ENCODE measurements at places on chromosomes 11 and 22.

- DNase-seq: no peak
Observed at GRCh38 chr11:68683536-68684384, 584 bp upstream of the GAL start.

DNA sequence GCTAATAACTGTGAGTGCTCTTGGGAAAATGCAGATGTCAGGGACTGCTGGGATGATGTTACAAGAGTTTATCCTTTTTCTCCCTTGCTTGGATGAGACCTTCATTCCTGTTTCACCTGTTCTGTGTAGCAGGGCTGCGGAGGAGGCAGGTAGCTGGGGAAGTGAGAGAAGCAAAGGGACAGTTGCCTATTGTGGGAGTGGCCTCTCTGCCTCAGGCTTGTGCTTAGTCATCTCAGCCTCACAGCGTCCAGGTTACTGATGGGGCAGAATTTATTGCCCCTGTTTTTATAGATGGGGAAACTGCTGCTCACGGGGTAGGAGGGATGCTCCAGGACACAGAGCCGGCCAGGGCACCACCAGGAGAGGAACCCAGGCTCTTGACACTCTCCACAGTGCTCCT, 1.7 kb downstream of the STX3 start:
- no peak for DNase-seq

- no peak for DNase-seq
Observed at GRCh38 chr22:24049211-24049610, 38.1 kb downstream of the CABIN1 start.

DNA sequence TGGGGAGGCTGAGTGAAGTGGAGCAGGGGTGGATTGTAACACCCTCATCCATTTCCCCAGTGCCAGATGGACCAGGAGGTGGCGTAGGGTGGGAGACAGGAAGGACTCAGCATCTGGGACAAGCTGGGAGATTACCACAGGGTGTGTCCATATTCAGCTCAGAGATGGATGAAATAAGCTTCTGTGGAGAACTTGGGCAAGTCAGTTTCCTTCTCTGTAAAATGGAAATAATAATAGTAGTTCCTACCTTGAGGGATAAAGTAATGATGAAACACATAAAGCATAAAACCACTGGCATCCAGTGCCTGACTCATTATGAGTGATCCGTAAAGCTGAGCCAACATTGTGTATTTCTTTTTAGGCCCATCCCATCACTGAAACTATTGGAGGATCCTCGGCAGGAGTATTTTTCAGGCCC, 607 bp upstream of the ROBO4 start:
- DNase-seq: no peak

DNA sequence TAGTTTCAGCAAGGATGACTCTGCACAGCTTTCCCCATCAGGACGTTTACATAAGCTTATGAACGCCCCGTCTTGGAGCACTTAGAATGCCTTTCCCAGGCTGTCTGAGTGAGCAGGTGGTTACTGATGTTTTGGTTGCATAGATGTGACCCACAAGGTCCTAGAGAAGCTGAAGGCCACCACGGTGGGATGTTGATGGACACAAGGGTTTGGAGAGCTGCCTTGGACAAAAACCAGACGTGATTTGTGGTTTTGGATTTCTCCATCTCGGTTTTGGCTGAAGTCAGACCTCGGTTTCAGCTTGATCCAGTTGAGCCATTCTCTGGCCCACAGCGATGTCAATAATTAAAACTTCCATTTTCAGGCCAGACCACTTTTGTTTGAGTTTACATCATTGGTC, 151.9 kb downstream of the LDLRAD3 start:
- DNase-seq: no peak

DNA sequence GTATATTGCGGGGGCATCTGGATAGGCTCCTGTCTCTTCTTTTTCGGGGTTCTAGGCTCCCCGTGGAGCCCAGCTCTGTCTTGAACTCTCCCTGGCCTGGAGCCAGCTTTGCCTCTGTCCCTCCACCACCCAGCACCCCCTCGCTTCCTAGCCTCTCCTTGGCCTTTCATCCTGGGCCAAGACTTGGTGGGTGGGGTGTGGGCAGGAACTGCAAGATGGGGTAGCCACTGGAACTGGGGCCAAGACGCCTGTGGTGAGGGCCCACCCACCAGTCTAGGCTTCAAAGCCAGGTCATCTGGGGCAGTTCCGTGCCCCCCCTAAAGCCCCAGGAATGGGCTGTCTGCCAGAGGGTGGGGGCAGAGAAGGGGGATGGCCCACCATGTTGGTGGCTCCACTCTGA, 1.7 kb upstream of the CRYBB1 start:
- no peak for DNase-seq

GRCh38 chr11:133898031-133898769, 52.9 kb upstream of the SPATA19 start:
- DNase-seq: no peak

DNA sequence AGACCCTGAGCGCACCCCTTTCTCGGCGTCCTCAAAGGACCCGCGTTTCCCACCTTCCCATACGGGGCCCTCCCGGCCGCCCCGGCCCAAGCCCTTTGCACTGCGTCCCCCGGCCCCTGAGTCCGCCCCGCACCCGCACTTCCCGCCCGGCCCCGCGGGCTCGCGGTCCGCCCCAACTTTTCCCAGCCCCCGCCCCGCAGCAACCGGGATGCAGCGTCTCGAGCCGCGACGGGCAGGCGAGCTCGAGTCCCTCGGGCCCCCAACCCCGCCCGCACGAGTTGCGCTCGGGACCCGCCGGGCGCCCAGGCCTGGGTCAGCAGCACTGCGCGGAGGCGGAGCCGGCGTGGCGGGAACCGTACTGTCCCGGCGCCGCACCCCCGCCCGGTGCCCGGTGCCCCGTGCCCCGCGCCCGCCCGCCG, 371 bp downstream of the SMCO4 start:
- DNase-seq: no peak

- DNase-seq: no peak
Observed at GRCh38 chr11:64007629-64008282, 21.5 kb downstream of the OTUB1 start.

GRCh38 chr11:32188785-32189184, 97.9 kb downstream of the RCN1 start:
- no peak for DNase-seq

GRCh38 chr11:83823461-83824025, 537.4 kb upstream of the CCDC90B start:
- DNase-seq: no peak

DNA sequence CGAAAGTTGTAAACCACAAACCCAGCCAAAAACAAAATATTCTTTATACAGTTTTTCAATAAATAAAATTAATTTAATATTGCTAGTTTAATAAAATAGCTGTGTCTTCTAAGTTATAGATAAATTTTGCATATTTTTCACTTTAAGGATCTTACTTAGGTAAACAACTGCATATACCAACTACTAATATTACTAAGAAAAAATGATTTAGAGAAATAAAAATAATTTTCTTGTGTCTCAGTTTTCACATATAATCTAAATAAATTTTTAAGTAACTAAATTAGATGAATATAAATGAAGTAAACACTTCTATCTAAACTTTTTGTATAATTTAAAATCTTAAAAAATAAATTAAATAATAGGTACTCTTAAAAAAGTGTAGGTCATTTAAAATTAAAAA, 67.1 kb upstream of the TOP3B start:
- no peak for DNase-seq

DNA sequence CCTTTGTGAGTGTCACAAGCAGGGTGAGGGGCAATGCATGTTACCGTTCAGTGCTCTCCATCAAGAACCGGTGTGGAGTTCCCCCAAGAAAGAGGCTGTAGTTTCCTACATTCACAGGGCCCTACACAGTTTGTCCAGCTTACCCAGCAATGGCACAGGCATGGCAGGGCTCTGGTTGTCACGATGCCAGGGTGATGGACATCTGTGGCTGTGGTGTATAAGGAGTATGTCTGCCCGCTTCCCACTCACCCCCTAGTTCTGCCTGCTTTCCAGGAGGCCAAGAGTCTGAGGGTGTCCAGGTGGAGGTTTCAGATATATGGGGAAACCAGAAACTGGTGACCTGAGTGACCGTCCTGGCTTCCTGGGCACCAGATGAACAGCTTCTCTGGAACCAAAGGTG, 116.1 kb downstream of the PKNOX2 start:
- no peak for DNase-seq

DNA sequence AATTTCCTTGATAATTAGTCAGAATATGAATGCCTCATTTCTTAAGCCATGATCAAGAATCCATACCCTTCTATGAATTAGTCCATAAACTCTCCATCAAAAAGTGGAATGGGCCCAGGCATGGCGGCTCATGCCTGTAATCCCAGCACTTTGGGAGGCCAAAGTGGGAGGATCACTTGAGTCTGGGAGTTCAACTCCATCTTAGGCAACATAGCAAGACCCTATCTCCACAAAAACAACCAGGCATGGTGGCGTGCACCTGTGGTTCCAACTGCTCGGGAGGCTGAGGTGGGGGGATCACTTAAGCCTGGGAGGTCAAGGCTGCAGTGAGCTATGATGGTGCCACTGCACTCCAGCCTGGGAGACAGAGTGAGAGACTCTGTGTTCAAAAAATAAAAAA, 52.1 kb upstream of the SHANK2 start:
- no peak for DNase-seq

GRCh38 chr11:81913793-81914192, 819.9 kb downstream of the FAM181B start:
- no peak for DNase-seq

DNA sequence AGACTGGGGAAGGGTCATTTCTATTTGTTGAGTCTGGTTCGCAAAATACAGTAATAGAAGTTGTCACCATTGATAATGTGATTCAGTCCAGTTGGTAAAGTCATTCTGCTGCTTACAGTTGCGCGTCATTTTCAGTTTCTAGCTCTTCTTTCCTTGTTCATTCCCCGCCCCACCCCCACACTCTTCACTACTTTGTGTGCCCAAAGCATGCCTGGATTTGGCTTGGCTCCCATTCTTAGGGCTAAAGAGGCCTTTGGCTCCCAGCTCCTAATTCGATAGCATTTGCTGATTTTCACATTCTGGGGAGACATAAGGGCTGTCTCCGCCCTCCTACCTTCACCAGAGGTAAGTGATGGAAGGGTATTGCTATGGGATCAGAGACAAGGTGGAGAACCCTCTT, 43.0 kb downstream of the CECR2 start:
- DNase-seq: no peak

DNA sequence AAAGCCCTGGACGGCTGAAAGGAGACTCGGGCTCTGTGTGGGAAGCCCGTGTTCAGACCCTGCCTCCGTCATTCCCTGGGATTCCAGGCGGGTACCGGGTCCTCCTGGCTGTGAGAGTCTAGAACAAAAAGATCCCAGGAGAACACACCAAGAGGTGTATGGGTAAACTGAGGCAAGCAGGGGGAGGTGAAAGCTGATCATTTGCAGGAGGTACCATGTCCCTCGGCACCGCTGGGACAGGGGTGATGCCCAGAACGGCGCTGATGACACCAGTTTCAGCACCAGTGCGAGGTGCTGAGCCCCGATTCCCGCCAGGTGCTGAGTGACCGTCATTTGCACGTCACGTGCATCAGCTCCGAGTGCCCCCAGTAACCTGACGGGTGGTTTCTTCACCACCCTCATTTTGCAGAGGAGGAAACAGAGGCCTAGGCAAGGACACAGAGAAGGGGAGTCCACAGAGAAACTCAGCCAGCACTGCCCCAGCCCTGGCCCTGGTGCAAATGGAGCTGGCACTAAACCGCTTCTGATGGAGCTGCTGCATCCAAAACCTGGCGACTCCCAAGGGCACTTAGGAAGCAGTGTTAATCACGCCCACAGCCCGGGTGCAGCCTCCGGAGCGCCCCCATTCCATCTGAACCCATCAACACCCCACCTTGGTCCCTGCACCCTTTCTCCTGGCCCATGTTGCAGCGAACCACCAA, 16.8 kb downstream of the MACROD1 start:
- no peak for DNase-seq

DNA sequence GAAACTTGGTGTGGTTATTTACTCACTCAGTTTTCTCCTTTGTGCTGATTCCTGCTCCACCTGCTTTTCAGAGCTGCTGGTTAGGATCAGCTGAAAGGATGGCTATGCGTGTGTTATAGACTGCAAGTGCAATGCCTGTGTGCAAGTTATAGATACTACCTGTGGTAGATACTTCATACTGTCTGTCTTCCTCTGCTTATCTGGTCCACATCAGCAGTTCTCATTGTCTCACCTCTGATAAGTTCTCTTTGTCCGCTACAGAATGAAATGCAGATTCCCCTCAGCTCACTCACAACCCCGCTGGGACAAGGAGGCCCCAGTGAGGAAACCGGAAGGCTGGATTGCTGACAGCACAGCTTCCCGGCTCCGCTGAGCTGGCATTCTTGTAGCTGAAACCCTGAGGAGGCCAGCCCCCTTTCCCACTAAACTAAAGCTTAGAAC, 37.5 kb upstream of the LYVE1 start:
- DNase-seq: no peak

DNA sequence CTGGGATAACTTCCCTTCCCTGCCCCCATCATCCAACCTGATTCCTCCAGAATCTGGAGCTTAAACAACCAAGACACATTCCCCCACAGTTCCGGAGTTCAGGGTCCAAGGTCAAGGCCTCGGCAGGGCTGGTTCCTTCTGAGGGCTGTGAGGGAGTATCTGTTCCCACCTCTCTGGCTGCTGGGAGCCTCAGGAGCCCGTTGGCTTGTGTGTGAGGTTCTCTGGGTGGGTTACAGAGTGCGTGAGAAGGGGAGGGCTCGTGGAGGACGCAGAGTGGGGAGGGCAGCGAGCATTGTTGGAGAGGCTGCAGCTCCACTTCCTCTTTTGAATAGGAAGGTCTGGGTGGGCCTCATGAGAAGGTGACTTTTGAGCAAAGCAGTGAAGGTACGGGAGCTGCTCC, 8.5 kb downstream of the SERHL2 start:
- no peak for DNase-seq

GRCh38 chr11:36151933-36152580, 137.2 kb downstream of the COMMD9 start:
- no peak for DNase-seq

GRCh38 chr22:36853407-36854099, 7.3 kb upstream of the NCF4 start:
- peak; percentile 90 for DNase-seq

DNA sequence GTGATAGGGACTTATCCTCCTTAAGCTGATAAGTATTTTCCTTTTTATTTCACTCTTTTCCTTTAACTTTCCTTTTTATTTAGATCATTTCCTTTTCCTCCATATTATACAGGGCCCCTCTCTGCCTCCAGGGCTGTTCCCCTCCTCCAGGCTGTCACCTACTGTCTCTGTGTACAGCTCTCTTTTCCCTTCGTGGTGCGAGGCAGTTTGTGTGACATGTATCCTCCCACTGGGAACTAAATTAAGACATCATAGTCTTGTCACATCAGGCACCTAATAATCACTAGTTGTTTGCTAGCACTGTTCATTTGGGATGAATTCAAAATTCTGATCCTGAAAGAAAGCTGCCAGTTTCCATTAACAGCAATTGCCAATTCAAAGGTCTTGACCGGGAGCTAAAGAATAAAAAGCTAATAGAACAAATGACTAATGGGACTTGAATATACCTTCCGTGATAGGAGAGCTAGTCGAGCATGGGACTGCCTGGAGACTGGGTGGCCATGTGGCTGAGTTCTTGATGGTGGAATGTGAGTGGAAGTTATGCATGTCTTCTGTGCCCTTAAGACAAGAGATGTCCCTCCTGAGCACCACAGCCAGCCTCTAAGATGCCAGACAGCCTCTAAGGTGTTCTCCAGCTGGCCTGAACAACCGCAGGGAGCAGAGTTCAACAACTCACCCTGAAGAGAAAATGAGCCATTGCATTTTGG, 77.7 kb upstream of the LRRC55 start:
- DNase-seq: no peak

- DNase-seq: no peak
Observed at GRCh38 chr11:104995001-104995408, 26.6 kb upstream of the CASP4 start.

GRCh38 chr22:32120603-32121002, 38.5 kb downstream of the C22orf42 start:
- no peak for DNase-seq

GRCh38 chr11:122398167-122398566, 257.4 kb upstream of the UBASH3B start:
- no peak for DNase-seq

All from CD4-positive, alpha-beta T cell treated with Interleukin-10 for 1 hour (primary cell).